T1000 (cell line): ENCODE measurements at places on chromosomes 2 and 18.

DNA sequence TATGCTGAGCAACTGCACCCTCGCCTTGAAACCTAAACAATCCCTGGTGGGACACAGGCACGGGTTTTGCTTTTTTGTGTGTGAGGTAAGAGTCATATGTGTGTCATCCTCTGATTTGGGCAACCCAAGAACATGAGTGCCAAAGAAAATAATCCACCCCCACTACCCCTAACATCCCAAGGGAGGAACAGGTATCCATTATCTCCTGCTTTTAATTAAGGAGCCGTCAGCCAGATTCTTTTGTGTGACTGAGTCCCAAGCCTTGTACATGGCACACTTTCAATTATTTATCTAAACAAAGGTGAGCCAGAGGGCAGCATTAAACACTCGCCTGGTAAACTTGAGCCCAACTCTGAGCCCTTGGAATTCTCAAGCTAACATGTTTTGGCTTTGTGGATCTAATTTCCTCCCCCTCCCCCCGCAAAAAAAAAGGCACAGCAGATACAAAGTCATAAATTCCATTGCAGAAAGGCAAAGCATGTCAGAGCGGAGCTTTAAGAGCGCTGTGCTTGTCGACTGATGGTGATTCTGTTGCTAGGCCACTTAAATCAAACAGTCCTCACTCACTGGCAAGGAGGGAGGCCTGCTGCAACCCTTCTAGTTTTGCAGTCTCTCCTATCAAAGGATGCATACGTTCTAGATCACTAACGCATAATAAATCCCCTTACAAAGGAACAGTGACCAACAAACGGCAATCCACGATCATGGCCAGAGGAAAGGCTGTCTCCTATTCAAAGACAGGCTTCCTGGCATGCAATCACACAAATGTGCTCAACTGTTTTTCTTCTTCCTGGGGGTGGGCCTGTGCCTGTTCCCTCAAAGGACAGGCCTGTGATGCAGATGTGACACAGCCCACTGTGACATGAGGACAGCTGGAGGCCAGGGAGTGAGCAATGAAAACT, 143.5 kb upstream of the LMAN1 start:
- peak; percentile 56 for DNase-seq

DNA sequence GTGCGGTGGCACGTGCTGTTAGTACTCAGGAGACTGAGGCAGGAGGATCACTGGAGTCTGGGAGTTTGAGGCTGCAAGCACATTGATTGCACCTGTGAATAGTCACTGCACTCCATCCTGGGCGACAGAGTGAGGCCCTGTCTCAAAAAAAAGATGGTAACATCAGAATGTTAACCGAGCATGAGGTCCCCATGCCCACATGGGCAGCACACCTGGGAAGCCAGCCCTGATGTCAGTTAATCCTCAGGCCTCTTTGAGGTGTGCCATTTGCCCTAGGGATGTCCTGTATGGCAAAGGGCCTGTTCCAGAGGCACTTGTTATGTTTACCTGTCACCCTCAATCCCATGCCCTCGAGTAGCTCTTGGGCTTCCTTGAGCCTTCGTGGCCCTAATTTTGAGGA, 16.6 kb downstream of the RBFA start:
- no peak for DNase-seq

GRCh38 chr2:39647104-39647765, 18.5 kb upstream of the TMEM178A start:
- DNase-seq: no peak

DNA sequence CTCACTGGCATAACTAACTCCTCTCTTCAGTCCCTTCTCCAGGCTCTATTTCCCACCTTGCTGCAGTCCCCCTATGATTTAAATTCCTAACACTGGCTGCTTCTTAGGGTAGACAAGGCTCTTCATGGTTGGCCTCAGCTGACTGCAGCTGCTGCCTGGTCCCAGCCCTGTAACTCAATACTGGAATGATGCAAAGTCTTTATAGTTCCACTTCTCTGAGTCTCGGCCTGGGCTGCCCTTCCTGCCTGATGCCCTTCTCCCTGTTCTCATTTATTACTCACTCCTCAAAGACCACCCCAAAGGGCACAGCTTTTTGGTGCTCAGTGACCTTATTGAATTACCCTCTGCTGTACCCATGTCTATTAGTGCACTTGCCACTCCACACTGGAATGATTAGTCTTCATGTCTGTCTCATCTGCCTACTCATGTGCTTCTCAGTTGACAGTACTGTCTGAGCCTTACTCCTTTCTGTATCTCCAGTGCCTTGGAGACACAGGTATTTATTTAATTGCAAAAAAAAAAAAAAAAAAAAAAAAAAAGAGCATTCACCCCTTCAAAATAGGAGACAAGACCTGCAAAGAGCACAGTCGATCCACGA, 199.4 kb upstream of the REV1 start:
- DNase-seq: no peak
